NCI-H524 (cell line): ENCODE measurements at places on chromosomes 7 and 10.

DNA sequence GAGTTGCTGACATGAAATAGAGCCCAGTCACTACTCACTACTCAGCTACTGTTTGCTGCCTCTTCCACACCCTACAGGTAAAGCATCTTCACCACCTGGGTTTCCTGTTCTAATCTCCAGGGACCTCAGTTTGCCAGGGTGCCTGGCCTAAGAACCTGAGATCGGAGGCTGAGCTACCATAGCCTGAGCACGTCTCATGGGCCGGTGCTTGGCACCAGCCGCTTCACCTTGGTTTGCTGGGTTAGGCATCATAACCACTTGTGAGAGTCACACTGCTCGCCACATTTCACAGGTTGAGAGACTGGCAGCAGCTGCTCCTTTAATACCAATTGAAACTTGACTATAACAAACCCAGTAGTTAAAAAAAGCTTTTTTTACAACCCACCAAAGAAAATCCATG, 75.1 kb downstream of the EMX2 start:
- DNase-seq, result no peak

- no peak for DNase-seq
Measured at GRCh38 chr10:123385508-123386080, 231.4 kb downstream of the BUB3 start.

GRCh38 chr10:62904281-62904875, 88.2 kb upstream of the EGR2 start:
- DNase-seq, result no peak

- DNase-seq, result no peak
Measured at GRCh38 chr7:71278257-71278656, 146.3 kb downstream of the GALNT17 start.

GRCh38 chr7:143126146-143126545, 5.7 kb upstream of the PIP start:
- no peak for DNase-seq

- DNase-seq, result no peak
Measured at GRCh38 chr7:126411821-126412383, 840.8 kb downstream of the GRM8 start.

DNA sequence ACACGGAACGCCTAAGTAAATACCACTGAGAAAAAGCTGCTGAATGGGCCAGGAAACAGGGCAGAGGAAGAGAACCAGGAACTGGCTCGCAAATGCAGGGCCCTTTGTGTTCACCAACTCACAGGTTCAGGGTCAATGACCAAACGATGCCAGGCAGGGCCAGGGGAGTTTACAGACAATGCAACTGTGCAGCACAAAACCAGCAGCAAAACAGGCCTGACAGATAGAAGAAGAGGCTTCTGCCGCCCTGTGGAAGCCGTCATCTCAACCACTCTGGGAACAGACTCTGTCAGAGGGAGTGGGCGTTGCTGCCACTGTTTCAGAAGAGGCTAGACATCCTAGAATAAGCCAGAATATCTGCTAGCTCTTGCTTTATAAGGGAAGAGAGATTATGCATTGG, 117.9 kb downstream of the KMT2E start:
- no peak for DNase-seq

- DNase-seq, result no peak
Measured at GRCh38 chr7:129169171-129169671, 19.2 kb upstream of the SMO start.

- DNase-seq, result no peak
Measured at GRCh38 chr7:143849785-143850479, 52.0 kb downstream of the TCAF1 start.

DNA sequence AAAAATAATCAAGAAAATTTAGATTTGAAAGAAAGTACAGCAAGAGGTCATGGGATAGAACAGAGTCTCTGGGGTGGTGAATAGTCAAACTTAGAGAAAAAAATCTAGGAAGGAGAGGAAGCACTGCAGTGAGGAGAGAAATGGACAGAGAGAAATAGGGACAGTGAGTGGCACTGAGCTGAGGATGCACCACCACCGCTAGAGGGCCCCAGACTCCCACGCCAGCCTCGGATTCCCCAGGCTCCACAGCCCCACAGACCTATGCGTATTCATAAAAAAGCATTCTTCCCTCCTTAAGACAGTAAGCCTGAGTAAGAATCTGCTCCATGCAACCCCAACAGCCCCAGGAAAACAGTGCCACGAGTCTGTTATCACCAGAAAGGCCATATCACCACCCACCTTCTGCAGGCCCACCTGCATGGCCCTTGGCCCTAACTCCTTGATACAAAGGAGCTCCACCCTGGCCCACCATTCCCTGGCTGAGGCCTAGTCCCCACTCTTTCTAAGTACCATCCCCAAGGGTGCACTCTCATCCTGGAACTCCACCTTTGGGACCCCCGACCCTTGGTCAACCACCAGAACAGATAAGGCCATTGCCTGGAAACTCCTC, 91.0 kb downstream of the ALOX5 start:
- DNase-seq, result no peak

GRCh38 chr7:27697861-27698430, 35.3 kb upstream of the HIBADH start:
- DNase-seq, result no peak

- peak; percentile 12 for DNase-seq
Measured at GRCh38 chr10:46220872-46221538, 65.8 kb upstream of the ANTXRL start.

DNA sequence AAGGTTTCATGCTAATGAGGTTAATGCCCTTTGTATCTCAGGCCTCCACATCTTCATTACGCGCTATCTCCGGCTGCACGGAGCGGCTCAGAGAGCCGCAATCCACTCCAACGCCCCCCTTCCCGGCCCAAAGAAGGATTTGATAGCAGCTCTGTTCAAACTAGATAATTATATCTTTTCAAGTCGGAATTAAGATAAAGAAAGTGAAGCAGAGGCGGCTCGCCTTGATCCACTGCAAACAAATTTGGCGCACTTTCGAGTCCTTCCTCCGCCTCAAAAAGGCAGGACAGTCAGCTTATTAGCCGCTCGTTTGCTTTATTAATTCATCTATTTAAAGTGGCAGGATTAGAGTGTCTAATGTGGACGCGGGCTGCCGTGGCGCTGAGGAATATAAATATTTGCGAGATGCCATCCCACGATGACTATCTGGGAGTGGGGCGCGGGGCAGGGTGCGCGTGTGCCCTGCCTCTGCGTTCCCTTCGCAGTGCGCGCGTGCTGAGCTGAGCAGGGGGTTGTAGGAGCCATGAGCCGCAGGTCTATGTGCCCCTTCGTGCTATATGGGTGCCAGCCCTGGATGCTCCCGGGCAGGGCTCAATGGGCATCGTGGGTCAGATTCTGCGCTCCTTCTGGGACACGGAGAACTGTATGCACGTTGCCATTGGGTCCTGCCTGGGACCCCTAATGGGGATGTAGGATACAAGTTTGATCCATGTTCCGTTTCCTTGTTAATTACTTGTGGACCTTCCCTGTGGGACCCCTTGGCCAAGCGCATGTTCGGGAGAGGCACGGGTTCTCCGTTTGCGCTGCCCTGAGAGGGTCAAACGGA, 9.0 kb downstream of the EMX2 start:
- DNase-seq, result no peak

DNA sequence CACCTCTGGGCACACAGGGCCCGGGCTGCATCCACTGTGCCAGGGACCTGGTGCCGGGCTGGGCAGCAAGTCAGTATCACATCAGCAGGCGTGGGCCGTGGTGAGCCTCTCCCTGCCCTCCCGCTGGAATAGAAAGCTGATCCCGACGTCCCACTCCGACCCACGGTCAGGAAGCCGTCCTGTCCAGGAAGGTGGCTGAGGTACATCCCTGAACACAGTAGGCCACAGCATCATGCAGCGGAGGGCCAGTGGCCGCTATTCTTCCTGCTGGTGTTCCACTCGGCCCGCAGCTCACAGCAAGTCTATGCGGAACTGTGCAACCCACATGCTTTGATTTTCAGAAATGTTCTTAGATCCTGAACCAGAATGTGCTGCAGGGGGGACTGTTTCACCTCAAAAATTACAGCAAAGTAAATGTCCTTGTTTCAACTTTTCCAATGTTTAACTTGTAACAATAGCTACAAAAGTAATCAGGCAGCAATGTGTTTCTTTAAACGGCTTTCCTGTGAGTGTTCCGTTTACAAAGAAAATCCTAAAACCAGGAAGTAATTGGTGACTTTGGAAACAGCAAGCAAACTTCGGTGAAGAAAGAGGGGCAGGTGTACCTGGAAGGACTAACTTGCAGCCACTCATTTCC, 676 bp upstream of the GPR146 start:
- no peak for DNase-seq

DNA sequence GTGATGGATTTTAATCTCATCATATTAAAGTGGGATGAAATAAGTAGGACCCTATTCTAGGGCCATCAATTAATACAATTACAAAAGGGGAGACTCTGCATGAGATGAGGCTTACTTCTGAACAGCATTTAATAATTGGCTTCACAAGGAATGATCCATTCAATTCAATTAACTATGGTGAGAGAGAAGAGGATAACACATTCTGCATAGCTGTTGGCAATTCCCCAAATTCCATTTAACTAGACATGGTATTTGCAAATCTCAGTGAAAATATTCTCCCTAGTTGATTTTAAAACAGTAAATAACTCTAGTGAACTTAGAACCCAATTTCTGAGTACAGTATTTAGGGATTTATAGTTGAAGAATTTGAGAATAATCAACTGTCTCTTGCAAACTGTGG, 145.3 kb downstream of the NOC3L start:
- DNase-seq, result no peak

DNA sequence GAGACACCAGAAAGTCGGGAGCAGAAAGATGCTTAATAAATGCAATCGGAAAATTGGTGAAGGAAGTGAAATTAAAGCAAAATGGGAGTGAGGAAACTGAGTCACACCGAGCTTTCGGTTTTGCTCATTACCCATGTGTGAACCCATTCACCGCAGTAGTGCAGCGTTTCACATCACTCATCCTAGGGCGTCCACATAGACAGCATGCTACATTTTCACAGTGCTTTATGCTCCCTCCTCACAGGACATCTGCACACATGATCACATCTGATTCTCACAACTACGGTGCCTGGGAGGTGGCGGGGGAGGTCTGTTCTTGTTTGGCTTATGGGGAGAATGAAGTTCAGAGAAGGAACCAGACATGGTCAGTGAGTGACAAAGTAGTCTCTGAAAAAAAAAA, 36.6 kb upstream of the ATP6V0A4 start:
- DNase-seq, result no peak
